ENCODE measurements at places on chromosomes 2 and 18.
A peak's percentile ranks its signal among the peaks of the same experiment; 100 is the strongest.

DNA sequence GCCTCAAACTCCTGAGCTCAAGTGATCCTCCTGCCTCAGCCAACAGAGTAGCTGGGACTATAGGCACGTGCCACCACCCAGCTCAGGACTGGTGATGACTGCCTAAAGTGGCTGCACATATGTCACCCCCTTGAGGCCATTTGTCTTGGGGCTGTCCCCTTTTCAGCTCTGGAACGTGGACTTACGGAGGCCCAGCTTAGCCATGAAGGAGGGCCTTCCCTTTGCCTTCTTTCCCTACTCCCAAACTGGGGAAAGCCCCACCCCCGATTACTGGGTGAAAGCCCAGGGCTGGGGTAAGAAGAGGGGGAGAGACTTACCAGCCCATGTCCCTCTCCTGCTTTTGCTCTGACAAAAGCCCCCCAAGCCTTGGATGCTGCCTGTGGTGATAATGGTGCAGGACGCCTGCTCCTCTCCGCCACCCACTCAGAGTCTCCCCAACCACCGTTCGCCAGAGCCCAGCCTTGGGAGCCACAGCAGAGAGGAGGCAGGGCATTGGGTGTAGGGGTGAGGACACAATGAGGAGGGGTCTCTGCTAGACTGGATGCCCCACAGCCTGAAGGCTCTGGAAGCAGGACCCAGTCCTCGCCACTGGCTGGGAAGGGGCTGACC is 2.5 kb upstream of the DUSP2 start:
- no peak for DNase-seq

DNA sequence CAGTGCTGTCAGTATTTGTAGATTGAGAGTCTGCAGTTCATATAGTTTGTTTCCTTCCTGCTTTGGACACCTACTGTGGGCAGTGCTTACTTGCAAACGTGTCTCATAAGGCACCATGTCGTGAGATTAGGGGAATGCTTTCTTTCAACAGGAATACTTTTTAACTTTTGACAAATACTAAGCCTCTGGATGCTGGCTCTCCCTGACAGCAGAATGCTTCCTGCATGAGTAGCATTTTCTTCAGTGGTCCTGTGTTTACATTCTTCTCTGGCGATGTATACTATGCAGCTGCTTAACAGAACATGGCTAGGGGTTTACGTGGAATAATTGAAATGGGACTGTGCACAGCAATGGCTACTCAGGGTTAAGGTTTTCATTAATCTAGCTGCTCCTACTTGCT is 807.5 kb downstream of the MBD2 start:
- no peak for DNase-seq

DNA sequence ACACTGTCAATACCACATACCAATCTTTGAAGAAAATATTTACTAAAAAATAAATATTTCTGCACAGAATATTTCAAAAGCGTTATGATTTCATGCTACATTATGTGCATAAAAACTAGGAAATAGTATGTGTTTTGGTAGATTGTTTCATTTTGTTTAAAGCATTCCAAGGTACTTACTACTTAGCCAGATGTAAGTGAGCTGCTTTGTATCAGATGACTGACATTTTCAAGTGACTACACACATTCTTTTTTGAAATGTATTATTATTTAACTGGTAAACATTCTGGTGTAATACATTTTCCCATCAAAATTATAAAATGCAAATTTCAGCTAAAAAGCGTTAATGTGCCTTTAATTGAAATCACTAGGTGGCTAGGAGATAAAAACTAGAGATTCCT is 21.5 kb downstream of the GCA start:
- no peak for DNase-seq

DNA sequence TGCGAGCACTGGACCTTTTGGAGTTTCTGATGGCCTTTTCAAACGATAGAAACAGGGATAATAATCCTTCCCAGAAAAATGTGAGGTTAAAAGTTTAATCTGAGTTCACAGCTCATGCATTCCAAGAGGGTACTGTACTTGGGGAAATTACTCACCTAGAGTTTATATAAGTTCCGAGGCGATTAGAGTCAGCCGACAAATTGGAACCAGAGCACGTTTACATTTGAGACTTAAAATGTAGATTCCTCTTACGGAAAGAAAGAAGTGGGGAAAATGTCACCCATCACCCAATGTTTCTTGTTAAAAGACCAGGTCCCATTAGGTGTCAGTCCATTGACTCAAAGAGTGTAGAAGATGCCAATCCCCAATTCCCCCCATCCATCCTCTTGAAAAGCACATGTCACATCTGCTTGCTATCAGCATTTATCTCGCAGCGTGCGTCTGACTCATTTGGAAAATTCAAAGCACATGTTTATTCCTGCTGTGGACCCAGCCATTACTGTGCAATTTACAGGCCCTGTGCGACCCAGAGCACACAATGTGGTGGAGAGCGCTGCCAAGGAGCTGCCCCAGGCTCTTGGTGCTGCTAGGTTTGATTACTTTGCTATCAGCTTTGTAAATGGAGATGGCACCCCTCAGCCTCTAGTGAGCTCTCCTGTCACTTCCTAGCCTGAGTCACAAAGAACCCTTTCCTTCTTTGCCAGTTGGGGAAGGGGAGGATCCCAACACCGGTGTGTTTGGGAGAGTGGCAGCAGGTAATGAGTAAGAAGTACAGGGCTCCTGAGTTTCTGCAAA is 104.8 kb downstream of the COLEC12 start:
- no peak for DNase-seq

DNA sequence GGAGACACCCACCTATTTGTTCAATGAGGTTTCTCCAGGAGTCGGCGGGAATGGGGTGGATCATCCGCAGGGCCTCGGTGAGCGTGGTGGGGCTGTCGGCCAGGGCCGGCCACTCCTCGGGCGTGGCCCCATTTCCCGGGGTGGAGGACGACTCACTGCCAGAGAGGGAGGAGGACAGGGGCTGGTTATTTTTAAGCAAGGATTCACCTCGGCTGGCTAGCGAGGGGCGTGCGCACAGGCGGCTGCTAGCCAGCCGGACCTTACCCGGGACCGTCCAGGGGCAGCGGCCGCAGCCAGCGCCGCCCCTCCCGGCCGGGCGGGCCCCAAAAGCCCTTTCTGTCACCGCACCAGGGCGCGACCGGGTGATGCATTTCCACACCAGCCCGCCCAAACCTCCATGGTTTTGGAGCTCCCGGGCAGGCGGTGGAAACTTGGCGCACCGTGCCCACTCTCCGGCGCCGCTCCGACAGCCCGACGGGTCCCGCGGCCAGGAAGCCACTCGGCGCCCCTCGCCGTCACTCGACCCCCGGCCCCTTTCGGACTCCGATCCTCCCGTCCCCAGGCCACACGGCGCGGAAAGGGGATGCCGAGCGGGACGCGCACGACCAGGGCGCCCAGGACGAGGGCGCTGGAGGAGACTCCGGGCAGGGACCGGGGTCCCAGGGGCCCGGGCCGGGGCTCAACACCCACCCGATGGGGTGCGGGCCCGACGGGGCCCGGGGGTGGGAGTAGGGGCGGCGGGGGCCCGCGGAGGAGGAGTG is 57.1 kb downstream of the SNORC start:
- DNase-seq, result no peak

DNA sequence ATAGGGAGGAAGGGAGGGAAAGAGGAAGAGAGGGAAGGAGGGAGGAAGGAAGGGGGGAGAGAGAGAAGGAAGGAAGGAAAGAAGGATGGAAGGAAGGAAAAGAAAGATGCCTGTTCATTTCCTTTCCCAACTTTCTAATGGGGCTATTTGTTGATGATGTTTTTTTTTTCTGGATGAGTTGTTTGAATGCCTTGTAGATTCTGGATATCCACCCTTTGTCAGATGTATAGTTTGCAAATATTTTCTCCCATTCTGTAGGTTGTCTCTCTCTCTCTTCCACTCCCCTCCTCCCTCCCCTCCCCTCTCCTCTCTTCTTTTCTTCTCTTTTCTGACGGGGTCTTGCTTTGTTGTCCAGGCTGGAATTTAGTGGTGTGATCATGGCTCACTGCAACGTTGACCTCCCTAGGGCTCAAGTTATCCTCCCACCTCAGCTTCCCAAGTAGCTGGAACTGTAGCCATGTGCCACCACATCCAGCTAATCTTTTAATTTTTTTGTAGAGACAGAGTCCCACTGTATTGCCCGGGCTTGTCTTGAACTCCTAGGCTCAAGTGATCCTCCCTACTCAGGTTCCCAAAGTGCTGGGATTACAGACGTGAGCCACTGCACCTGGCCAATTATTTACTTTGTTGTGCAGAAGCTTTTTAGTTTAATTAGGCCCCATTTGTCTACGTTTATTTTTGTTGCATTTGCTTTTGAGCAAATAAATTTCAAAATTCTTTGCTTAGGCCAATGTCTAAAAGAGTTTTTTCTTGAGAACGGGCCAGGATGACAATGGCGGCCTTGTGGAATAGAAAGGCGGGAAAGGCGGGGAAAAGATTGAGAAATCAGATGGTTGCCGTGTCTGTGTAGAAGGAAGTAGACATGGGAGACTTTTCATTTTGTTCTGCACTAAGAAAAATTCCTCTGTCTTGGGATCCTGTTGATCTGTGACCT is 57.3 kb upstream of the FAM117B start:
- no peak for DNase-seq

DNA sequence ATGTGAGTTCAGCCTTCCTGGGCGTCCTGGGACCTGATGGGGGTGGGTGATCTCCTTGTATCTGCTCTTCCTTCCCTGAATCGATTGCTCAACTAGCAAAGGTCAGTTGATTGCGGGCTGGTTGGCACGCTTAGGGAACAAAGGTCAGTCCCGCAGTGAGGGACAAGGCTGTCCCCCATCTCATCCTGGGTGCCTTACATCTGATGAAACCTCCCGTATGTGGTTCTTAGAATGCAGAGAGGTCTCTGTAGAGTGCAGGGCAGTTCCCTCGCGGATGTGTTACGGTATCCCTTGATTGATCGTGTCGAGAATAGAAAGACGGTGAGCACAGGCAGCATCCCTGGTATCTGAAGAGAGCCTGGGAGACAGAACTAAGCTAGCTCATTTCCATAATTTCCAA is 56.4 kb upstream of the RBM44 start:
- peak; percentile 73 for DNase-seq

GRCh38 chr2:102063941-102064678 is 72.3 kb downstream of the IL1R2 start:
- DNase-seq, result peak; percentile 54

DNA sequence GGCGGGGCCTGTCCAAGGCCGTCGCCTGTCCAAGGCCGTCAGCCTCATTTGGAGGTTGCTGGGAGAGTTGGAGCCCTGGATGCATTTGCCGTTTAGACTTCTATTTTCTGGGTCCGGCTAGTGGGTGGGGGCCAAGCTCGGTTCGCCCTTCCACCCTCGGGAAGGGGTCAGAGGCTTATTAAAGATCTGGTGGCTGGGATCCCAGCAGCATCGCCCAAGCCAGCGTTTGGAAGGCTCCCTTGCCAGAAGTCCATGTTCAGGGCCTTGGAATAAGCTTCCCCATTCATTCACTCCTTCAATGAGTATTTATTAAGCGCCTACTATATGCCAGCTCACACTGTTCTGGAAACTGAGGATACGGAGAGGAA is 516 bp upstream of the DOCK10 start:
- no peak for DNase-seq

DNA sequence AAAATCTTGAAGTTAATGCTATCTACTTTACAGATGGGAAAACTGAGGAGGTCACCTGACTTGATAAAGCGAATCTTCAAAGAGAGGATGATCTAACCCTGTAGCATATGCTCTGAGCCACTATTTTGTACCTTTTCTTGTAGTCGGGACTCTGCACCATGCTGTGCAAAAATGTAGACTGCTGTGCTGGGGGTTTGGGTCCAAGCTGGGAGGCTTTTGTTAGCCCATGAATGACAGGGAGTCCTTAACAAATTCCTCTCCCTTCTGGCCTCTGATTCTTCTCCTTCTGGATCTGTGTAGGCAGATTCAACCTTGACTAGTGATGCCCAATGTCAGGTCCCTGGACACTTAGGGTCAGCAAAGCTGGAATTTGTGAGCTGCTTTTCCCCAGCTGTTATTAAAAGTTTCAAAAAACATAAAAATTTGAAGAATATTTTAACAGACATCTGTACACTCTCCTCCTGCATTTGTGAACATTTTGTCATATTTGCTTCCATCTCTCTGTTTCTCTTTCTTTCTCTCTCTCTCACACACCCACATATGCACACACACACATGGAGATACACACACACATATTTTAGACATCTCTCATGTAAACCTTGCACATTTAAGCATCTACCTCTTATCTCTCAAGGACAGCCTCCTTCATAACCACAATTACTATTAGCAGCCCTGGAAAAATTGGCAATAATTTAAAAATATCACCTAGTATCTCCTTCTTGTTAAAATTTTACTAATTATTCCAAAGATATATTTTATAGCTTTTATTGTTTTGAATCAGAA is 335.0 kb upstream of the TRIB2 start:
- no peak for DNase-seq

- no peak for DNase-seq
Observed at GRCh38 chr2:201260302-201260800, at the start of gene CASP8. CASP8 (plus strand) TSS chr2:201260536; CDS start chr2:201266487, 5,951 bp downstream.

DNA sequence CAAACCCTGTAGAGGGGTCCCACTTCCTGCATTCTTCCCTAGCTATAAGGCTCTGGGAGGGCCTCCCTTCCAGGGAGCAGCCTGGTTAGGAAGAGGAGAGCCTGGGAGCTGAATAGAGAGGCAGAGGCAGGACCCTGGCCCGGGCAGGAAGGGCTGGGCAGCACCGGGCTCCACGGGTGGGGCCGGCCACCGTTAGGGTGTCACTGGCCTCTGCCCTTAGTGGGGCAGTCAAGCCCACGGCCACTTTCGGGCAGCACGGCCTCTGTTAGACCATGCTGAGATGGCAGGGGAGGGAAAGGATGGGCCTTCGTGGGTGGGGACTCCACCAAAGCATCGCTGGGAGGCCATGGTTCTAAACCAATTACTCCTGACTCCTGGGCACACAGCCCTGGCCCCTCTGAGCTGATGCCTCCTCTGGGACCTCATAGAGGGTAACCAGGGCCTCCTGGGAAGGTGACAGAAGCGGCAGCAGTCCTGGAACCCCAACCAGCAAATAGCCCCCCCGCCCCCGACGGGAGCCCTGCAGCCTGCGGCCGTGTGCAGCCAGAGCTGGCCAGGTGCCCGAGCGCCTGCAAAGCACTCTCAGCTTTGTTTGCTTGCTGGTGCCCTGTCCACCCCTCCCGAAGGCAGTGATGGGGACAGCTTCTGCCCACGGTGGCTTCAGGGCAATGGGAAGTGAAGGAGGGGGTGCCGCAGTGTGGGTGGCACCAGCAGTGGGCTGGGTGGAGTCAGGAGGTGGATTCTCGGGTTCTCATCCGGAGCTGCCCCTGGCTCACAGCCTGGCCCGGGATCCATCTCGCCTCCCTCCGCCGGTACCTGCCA is 16.3 kb upstream of the HPCAL1 start:
- DNase-seq, result no peak

- no peak for DNase-seq
Observed at GRCh38 chr2:216235462-216235861, 126.3 kb downstream of the XRCC5 start.

DNA sequence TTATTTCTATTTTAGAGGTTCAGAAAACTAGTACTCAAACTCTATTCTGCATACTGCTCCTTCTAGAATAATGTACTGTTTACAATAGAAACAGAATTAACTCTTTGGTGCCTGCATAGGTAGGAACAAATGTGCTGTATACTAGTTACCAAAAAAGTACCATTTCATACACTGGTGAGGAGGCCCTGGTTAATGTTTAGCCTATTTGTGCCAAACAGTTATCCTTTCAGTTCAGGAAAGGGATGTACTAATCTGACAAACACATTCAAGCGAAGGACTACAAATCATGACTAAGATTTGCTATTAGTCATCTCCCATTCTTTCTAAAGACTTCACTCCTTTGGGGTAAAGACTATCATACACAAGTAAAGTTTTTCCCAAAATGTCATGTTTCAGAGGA is 47.4 kb downstream of the EXOC6B start:
- DNase-seq, result no peak

- no peak for DNase-seq
Observed at GRCh38 chr2:106183101-106183696, 10.9 kb downstream of the UXS1 start.
